ENCODE measurements at places on chromosomes 12 and 14. TPM values are rescaled to one million over a fixed set of nuclear protein-coding genes. Genes with fewer than 3 reads are reported as not detected.

Gene SEL1L
- 78.9 TPM for total RNA-seq

Gene INSM2
- not detected for total RNA-seq

Gene SAV1
- 25.0 TPM for total RNA-seq

Gene MYG1
- 49.8 TPM for total RNA-seq

DNA sequence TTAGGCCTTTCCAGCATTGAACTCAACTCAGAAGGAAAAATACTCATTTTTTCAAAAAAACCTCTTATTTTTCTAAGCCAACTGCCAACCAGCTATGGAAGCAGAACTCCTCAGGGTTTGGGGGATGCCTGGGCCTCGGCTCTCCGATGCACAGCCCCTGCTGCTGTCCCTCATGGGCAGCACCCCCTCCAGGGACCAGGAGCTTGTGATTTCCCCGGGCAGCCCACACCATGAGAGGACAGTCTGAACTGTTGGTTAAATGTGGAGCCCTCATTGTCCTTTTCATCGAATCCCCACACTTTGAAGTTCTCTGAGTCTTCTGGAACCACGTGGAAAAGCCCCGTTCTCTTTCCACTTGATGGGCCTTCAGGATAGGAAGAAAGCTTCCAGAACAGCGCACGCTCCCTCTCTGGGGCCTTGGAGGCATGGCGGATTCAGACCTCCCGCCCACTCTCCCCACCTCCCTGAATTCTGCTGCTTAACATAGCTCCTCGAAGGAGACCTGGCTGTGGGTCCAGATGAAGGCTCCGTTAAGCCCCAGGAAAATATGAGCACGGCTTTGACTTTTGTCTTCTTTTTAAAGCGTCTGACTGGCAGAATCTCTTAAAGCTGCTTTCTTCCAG lies 156.6 kb downstream of the CALM1 start:
- no peak for DNase-seq

DNA sequence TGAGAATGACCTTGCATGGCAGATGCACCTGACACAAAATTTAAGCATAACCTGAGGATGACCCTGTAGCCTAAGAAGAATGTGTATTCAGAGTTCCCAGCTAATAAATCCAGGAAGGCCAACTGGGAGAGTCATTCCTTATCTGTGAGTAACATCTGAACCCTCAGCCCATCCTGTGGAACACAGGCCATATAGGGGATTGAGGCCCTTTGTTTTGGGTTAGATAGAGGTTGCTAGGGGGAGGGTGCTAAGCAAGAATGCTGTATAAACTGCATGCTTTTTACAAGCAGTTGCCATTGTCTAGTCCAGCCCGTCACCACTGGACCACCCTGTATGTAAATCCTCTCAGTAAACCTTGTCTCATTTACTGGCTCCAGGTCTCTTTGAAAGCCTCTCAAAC lies 77.0 kb downstream of the BICD1 start:
- peak; percentile 15 for DNase-seq

DNA sequence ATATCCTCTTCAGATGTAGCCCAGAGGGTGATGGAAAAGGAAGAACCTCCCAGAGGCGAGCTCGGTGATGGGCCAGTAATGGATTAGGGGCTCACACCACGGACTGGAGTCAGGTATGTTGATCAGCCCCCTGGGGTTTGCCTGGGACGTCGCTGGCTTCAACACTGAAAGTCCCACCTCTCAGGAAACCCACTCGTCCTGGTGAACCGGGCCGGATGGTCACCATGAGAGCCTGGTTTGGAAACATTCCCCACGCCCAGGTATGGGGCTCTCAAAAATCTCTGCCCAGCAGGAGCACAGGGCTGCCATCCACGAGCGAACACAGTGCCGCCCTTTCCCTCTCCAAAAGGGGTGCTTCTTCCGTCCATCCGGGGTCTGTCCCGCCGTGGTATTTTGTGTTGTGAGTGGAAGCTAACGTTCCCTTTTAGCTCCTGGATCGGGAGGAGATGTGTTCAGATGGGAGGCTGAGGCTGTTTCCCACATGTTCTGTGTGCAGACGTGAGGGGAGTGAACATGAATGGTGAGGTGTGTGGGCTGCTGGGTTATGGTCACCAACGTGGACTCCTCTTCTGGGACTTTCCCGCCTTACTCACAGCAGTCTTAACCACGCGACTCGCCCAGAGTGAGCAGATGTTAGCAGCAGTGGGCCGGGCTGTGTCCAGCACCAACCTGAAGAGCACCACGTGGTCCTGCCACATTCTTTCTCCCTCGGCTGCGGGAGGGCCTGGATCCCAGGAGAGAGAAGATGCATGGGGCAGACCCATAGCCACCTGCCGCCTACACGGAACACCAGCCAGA lies 139.2 kb downstream of the KIF26A start:
- no peak for DNase-seq

GRCh38 chr12:78726854-78727253 lies 137.7 kb upstream of the SYT1 start:
- DNase-seq = no peak

DNA sequence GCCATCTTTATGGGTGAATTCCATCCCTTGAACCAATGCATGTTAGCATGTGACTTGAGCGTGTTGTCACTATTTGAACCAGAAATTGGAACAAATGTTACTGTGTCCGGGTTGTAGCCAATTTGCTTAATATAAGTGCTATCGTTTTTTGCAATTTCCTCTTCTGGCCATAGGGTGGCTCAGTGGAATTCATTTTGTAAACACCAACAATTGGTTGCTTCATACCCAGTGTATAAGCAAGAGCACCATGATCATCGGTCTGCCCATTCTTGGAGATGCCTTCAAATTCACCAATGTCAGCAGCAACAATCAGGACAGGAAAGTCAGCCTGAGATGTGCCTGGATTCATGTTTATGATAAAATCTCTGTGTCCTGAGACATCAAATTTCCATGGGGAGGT lies 5.0 kb upstream of the NEDD1 start:
- DNase-seq = no peak

DNA sequence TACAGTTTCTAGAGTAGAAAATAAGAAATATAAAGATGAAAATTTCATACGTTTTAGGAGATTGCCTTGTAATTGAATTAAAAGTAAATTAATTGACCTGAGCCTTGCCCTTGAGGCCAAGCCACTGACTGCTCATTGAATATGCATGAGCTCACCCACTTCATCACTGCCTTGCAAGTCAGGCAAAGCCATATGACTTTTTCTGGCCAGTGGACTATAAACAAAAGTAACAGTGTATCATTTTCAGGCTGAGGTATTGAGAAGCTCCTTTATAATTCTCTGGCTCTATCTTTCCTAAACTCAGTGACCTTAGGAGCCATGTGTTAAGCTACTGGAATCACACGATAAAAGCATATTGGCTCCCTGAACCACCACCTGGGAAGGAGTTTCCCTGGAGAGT lies 369.3 kb downstream of the NUAK1 start:
- peak; percentile 13 for DNase-seq

GRCh38 chr12:1611803-1612572 lies 17.0 kb upstream of the WNT5B start:
- DNase-seq = peak; percentile 95

- DNase-seq = no peak
These were observed 113.7 kb downstream of the TRAFD1 start for GRCh38 chr12:112239020-112239419.

DNA sequence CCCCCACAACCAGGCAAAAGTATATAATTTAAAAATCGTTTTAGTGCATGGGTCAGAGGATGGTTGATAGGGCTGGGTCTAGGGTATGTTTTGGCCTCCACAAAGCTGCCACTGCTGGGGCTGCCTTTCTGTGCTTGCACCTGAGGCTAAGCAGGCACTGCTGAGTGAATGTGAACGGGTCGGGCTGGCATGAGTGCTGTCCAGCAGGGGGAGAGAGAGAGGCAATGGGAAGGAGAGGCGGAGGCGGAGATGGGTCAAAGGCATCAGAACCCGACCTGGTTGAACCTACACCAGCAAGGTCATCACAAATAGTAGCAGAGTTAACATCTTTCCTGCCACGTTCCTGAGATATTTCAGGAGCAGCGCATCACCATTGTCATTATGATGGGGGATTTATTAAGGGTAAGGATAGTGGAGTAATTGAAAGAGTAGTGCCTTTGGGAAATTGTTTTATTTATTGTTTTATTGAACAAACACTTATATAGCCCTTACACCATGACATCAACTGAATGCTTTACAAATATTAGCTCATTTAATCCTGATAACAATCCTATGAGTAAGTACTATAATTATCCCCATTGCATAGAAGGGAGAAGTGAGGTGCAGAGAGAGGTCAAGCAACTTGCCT lies 5.8 kb upstream of the NRXN3 start:
- DNase-seq = no peak

GRCh38 chr12:132054983-132055382 lies 89.1 kb downstream of the DDX51 start:
- DNase-seq = no peak

- no peak for DNase-seq
These were observed 118.2 kb upstream of the TMCC3 start for GRCh38 chr12:94768398-94769046.

DNA sequence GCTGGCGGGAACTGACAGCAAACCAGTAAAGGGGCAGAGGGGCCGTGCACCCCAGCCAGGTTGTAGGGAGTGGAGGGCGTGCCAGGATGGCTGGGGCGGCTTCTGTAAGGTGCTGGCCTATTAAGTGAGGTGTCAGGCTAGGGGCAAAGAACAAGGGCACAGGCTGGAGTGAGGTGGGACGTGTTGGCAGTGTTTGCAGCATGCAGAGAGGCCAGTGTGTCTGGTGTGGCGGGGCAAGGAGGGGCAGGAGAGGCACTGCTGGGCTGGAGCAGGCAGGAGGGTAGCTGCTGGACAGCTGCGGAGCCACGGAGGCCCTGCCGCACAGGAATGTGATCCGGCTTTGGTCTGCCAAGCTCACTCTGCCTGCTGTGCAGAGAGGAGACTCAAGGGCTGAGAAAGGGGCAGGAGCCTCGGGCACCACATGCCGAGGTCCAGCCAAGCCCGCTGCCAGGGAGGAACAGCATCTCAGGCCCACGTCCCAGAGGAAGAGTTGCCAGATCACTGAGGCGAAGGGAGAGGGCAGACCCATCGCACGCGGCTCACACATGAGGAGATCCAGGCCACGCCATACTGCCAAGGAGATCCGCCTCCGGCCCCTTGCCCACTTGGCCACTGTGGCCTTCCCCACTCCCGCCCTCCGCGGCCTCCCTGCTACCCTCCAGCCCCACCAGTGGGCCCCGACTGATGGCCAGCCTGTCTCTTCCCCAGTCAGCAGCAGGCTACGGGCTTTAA lies 46.8 kb downstream of the AMN start:
- DNase-seq = no peak

- DNase-seq = peak; percentile 35
These were observed 22.6 kb downstream of the DERA start for GRCh38 chr12:15933751-15934150.

DNA sequence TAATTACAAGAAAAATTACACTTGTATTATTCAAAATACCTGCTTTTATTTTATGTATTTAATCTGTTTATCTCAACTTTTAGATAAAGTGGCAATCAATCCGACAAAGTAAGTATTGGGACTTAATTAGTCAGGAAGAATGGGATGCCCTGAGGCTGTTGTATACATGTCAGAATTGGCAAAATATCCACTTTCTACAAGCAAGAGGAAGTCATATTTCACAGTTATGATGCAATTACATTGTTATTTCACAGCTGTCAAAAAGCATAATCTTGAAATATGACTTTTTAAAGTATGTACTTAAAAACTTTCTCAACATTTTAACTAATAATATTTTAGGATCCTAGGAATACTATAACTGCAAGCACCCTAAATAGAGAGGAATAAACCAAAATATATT lies 357.1 kb upstream of the MGAT4C start:
- DNase-seq = no peak

Measured in IMR-90 (cell line).